Kidney epithelial cell (primary cell): ENCODE measurements at places on chromosomes 12 and 14. TPM values are rescaled to one million over a fixed set of nuclear protein-coding genes. Genes with fewer than 3 reads are reported as not detected.

- DNase-seq, result no peak
Measured at GRCh38 chr14:97539884-97540283, 742.7 kb downstream of the VRK1 start.

DNA sequence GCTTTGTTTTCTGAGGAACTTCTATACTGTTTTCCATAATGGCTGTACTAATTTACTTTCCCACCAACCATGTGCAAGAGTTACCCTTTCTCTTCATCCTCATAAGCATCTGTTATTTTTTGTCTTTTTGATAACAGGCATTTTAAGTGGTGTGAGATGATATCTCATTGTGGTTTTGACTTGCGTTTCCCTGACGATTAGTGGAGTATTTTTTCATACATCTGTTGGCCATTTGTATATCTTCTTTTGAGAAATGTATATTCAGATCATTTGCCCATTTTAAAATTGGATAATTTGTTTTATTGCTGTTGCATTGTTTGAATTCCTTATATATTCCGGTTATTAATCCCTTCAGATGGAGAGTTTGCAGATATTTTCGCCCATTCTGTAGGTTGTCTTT, 10.2 kb upstream of the HMGA2 start:
- no peak for DNase-seq

- DNase-seq, result no peak
Measured at GRCh38 chr12:108356835-108357806, 18.0 kb upstream of the CMKLR1 start.

GRCh38 chr12:24929953-24930352, 18.9 kb downstream of the BCAT1 start:
- DNase-seq, result no peak

DNA sequence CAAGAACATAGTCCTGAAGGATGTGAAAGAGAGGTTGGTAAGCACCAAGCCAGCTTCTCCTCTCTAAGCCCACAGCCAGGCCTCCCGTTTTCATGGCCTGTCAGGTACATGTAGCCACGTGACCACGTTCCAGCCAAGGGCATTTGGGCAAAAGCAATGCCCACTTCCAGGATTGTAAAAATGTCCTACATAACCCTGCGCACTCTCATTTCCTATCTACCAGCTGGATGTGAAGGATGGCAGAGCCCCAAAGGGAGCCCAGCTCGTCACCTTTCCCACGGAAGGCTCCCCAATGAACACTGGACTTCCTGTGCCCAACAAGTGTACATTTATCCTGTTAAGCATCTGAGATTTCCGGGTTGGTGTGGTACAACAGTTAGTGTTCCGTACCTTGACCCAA, 231.7 kb downstream of the TMEM132D start:
- DNase-seq, result no peak

DNA sequence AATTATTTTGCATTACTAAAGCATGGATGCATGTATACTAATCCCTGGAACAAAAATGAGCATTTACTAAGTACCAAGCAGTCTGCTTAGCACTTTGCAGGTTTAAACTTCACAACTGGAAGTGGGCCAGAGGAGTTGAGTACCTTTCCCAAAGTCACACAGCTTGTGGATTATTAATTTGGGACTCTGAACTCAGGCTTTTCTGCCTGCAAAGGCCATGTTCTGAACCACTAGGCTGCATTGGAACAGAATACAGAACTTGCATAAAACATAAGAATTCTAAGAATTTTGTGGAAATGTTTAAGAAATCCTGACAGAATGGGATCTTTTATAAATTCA, 132.9 kb upstream of the AMIGO2 start:
- DNase-seq, result no peak

Gene CSRP2
- total RNA-seq, result 37.6 and 52.9 TPM in 2 replicates

Gene NKX2-8
- total RNA-seq, result not detected in 2 replicates

Gene SPTB
- 0.21 and 0.54 TPM in 2 replicates for total RNA-seq

Gene SLC17A8
- under 0.01 TPM in 1 of 2 replicates, not detected in the other for total RNA-seq
